ENCODE measurements at places on chromosomes 3 and 15.

DNA sequence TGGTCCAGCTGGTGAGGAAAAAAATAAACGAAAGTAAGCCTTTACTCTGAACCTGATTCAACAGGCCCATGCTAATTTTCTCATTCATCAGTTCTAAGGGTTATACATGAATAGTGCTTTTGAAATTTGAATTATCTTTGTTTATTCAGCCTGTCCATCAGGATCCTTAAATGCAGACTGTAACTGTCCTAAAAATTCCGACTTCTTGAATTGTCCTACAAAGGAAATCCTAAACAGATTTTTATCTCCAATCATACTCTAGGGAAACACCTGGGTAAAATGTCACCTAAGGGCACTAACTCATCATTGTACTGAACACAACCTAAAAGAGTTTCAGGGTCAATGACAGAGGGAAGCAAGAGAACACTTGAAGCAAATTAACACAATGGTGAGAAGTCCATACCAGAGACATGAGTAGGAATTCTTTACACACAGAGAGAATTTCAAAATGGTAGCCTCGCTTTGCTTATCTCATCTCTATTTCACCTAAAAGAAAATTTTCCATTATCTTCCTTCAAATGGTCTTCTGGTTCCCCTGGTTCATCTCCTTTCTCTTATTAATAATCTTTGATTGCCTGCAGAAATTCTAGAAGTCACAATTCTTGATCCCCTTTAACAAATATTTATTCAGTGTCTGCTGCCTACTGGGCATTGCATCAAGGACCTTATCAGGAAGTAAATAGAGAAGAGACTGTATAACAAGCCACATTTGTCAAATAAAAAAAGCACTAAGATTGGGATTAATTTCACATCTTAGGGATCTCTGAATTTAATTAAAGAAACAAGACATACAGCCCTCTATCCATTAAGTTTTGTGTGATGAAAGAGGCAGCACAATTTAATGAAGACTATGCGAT lies 182.7 kb downstream of the MEIS2 start:
- DNase-seq: no peak

- DNase-seq: no peak
These were observed 28.9 kb upstream of the ACAD9 start for GRCh38 chr3:128850544-128850943.

- no peak for DNase-seq
These were observed 90.1 kb downstream of the IGF2BP2 start for GRCh38 chr3:185734725-185735096.

DNA sequence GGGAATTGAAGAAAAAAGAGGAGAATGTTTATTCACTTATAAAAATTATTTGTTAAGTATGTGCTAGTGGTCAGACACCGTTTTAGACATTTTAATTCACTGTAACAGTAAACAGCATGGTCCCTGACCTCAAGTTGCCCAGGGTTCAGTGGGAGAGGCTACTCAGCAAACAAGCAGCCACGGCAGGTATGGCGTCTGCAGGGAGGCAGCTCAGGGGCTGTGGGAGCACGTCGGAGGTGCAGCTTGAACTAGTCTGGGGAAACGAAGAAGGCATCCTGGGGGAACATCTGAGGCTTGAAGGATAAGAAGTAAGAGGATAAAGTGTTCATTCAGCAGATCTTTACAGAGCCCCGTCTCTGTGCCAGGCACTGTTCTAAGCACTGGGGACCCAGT lies 66.0 kb downstream of the CRTC3 start:
- no peak for DNase-seq

DNA sequence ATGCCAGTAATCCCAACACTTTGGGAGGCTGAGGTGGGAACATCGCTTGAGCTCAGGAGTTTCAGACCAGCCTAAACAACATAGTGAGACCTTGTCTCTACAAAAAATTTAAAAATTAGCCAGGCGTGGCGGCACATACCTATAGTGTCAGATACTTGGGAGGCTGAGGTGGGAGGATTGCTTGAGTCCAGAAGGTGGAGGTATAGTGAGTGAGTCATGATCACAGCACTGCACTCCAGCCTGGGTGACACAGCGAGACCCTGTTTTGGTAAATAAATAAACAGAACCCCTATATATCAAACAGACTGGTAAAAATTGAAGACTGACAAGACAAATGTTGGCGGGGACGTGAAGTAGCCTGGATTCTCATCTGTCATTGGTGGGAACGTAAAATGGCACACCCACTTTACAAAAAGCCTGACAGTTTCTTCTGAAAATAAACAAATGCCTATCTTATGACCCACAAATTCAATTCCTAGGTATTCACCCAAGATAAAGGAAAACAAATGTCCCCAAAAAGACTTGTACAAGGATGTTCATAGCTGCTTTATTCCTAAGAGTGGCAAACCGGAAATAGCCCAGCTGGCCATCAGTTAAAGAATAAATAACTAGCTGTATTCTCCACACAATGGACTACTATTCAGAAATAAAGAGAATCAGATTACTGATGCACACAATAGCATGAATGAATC lies 47.0 kb upstream of the GK5 start:
- DNase-seq: no peak

DNA sequence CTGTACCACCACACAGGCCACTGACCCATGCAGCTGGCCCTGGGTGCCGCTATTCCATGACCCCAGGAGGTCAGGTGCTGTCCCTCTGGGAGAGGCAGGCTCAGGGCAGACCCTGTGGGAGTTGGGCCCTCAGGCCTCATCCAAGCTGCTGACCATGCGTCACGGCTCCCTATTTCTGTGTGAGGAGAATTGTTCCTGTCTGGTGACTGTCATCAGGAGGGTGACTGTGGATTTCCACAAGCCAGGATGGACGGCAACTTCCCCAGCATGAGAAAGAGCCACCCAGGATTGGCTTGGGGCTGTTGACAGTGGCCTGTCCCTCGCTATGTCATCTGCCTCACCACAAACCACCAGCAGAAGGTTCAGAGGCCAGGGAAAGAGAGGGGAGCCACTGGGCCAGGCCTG lies 41.4 kb downstream of the ZDHHC19 start:
- DNase-seq: no peak

DNA sequence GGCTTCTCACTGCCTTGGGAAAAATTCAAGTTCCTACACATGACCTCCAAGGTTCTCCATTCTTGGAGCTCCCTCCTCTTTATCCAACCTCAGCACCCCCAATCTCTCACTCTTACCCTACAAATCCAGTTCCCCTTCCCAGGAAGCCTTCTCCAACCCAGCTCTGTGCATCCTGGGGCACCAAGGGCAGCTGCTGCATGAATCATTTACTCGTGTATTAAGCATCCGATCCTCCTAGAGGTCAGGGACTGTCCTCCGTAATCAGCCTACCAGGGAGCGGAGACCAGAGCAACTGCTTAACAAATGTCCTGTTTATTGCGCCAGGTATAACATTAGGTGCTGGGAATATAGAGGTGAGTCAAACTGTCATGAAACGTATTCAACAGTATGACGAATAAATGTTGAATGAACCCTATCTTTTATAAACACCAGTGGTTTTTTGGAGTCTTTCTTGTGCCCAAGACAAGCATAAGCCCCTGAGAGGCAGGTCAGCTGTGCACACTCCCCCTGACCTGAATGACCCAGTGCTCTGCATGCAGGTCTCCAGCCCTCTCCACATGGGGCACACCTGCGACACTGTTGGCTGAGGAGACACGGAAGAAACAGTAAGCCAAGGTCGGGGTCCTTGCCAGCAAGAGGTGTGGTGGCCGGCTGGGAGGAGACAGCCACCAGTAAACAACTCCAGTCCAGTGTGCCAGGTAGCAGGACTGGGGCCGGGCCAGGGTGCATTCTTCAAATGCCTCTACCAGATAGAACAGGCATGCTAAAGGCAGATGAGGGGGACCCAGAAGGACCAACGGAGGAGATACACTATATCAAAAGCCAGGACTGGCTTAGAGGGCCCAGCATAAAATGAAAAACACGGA lies 27.6 kb downstream of the ANP32A start:
- DNase-seq: no peak

- no peak for DNase-seq
These were observed 76.2 kb downstream of the LARS2 start for GRCh38 chr3:45464336-45465170.

- no peak for DNase-seq
These were observed 2.6 kb upstream of the IL20RB start for GRCh38 chr3:136954980-136955780.

- no peak for DNase-seq
These were observed 163.7 kb downstream of the PLD1 start for GRCh38 chr3:171646357-171647133.

- no peak for DNase-seq
These were observed 255.6 kb downstream of the ZNF621 start for GRCh38 chr3:40780291-40780924.

GRCh38 chr3:137191133-137191923 lies 233.5 kb downstream of the IL20RB start:
- no peak for DNase-seq

DNA sequence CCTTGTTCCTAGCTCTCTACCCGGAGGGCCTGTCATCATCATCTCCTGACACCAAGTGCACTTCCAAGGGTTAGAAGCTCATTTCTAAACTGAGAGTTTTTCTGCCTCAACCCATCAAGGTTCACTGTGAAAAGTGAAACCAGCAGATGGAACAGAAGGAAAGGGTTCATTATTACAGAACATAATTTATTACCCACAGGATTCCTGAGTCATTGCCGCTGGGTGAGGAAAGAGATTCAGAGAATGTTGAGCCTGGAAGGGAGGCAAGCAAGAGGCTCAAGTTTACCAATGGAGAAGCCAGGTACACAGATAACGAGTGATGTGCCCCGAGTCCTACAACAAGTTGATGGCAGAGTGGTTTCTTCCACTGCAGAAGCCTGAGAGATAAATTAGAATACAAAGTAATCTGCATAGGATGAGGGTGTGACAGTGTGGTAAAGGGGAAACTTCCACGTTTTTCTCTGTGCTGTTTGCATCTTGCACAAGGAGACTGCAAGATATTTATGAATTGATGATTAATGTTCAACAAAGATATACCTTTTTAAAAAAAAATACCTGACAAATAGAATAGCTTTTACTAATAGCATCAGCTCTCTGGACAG lies 80.5 kb upstream of the SETMAR start:
- DNase-seq: no peak

DNA sequence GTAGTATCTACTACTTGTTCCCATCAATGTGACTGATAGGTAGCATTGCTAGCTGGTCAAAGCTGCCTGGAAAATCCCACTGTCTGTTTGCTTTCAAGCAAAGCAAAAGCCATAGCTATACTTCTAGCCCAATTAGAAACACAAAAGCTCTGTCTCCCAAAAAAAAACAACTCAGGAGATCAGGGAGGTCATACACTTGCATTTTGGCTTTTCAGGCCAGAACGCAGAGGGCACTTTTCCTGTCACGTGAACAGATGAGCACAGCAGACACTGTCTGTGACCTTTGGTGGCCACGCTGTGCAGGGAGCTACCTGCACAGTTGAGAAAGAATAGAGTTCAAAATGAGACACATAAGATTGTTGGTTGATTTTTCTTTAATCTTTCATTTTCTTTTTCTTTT lies 441.7 kb upstream of the PDZRN3 start:
- no peak for DNase-seq

DNA sequence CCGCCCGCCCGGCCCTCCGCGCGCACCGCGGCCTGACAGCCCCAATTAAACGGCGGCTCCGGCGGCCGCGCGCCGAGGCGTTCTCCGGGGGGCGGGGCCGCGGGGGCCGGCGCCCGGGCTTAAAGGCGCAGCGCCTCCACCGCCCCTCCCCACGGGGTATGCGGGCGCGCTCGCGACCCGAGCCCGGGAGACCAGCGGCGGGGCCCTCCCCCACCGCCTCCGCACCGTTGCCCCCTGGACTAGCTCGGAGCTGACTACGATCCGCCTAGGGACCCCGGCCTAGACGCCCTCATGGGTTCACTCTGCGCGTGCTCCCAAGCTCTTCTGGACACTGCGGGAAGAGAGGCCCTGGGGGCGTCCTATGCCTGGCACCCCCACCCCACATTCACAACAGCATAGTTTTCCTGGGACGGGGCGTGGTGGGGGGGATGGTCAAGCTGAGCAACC lies at the start of gene DUSP7:
Gene DUSP7, minus strand, starts transcription at position 51 of the 447 bp plus-strand sequence. CDS start 205 bp downstream, outside the sequence.
- no peak for DNase-seq

GRCh38 chr15:71937650-71938311 lies 127.4 kb downstream of the NR2E3 start:
- DNase-seq: peak; percentile 67

DNA sequence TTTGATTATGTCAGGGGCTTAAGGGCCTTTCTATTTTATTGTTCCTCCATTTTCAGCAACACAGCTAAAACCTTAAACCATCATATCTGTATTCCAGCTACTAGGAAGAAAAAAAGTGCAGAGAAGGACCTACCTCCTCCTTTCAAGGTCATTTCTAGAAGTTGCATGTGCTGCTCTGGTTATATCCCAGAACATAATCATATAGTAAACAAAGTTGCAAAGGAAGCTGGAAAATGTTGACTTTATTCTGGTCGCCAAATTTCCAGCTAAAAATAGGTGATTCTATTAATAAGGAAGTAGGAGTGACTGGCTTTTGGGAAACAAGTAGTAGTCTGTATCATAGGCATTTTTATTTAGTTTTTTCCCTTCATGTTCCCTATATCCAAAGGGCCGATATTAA lies 21.3 kb upstream of the B3GALNT1 start:
- DNase-seq: no peak

DNA sequence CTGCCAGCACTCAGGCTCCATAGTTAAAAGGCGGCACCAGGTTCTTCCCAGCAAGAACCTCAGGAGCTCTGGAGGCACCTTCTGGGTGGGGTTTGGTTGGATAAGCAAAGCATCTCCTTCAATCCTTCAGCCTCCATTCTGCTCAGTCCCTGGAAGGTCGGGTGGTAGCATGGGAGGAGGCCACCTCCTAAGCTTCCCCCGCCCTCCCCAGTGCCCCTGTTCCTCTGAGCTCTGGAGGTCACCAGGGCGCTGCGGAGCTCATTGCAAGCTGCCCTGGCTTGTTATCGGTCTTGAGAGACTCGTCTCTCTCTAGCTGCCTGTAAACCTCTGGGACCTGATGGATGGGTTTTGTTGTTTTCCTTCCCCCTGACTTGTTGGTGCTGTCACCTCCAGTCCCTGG lies 124.8 kb downstream of the RPLP1 start:
- DNase-seq: no peak

- DNase-seq: no peak
These were observed 10.2 kb downstream of the MRPS22 start for GRCh38 chr3:139353920-139354556.

GRCh38 chr3:72284471-72284870 lies 499.5 kb upstream of the PROK2 start:
- DNase-seq: no peak

- DNase-seq: no peak
These were observed 234.8 kb downstream of the PDZRN3 start for GRCh38 chr3:73389928-73390327.

GRCh38 chr3:148036331-148036876 lies 627.2 kb downstream of the ZIC1 start:
- DNase-seq: no peak
